ENCODE measurements at places on chromosomes 6 and 20.

DNA sequence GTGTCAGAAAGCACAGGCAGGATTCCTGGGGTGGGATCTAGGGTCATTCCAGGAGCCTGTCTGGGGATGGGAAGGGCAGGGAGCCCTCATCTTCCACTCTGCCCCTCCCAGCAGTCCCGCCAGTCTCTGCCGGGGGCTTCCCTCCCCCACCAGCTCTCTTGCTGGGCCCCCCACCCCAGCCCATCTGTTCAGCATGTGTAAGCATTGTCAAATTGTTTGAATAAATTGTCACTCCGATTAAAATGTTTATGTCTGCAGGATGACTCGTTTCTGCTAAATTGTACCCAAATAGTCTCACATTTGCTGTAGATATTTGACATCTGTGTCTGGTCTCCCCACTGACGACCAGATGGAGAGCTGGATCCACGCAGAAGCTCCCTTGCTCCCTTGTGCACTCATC lies 257.6 kb downstream of the ANKRD60 start:
- DNase-seq: no peak

GRCh38 chr6:63224179-63224578 lies 12.9 kb downstream of the FKBP1C start:
- DNase-seq: no peak

GRCh38 chr6:56595490-56596122 lies 47.1 kb downstream of the DST start:
- peak; percentile 21 for DNase-seq

DNA sequence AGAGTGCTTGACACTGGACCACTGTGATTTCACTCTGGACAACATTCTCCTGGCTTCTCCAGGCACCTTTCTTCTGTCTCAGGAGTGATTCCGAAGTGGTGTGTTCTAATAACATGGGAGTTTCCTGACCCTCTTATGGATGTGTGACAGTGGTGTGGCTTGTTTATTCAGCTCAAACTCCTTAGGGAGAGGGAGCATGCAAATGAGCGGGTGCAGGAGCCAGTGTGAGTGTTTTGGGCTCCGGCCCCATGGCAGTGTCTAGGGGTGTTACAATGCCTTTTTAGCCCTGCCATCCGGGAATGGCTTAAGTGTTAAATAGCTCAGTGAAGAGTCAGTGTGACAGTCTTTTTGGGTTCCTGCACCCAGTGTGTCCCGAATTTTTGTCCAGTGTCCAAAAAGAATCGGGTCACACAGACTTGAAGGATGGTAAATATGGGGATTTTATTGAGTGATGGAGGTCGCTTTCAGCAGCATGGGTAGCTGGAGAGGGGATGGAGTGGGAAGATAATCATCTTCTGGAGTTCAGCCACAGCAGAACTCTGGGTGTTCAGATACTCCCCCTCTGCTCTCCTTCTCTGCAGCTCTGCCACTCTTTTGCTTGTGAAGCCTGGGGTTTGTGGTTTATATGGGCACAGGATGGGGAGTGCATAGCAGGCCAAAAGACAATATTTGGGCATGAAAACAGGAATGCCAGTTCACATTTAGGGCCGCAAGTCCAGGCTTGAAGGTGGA lies 928.9 kb upstream of the CITED2 start:
- DNase-seq: no peak

- DNase-seq: peak; percentile 58
Observed at GRCh38 chr20:62929051-62929538, 2.8 kb upstream of the DIDO1 start.

DNA sequence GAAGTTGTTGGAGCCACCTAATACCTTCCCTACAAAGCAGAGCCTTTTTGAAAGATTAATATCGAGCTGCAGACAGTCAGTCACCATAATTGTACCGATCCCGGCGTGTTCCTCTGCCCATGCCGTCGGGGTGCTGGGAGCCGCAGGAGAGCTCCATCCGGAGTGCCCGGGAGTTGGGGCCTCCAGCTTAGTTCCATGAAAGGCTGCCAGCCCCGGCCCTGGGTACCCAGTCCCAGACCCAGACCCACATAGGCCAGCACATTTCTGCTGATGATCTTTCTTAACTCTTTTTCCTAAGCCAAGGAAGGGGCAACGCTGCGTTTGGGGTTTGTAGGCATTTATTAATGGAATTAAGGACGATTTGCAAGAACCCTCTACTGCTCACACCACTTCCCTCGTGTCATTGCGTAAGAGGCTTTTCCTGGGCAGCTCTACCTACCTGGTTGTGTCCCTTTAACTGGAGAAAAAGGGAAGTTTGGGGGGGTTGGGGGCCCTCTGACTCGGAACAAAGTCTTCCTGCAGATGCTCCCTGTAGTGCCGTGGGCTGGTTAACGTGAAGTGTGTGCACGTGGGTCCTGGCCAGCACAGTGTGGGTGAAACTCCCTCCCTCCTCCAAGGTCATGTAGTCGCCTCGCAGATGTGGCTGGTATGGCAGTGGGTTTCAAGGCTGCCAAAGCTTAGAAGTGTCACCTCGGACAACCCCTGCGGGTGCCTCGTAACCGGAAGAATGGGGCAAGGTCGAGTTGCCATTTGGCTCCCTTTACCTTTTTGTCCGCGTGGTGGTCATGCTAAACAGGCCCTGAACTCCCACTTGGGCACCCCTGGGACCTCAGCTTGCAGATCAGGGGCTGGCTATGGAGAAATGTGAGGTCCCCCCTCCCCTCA lies 54.3 kb upstream of the APCDD1L start:
- DNase-seq: no peak

- no peak for DNase-seq
Observed at GRCh38 chr20:62524505-62524911, 48.7 kb upstream of the GATA5 start.

DNA sequence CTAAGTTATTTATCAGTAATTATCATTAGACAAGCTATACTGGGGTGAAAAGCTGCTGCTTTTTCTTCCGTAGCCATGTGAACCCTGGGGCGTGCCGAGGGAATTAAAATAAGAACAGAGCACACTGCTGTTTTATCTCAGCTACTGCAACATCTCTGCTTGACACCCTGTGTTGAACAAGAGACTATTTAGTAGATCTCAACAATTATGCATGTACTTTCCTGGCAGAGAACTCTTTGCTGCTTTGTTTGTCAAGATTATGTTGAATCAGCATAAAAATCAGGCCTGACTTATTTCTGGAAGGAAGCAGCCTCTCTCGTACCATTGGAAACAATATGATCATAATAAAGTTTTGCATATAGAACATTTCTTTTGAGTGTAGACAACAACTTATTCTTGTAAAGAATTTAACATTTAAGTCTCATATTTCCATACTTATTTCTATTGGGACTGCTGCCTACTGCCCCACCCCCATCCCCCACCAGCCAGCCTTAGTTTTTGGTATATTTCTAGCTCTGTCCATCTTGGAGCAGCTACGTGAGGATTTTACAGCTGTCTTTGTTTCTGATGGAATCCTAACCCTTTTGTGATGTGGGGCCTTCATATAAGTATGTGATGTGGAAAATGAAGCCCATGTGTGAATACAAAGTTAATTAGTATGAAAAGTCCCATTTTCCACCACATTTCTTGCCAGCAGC lies 1011.4 kb downstream of the KIF16B start:
- DNase-seq: no peak

GRCh38 chr6:136685540-136686108 lies 106.7 kb downstream of the MAP3K5 start:
- DNase-seq: no peak

DNA sequence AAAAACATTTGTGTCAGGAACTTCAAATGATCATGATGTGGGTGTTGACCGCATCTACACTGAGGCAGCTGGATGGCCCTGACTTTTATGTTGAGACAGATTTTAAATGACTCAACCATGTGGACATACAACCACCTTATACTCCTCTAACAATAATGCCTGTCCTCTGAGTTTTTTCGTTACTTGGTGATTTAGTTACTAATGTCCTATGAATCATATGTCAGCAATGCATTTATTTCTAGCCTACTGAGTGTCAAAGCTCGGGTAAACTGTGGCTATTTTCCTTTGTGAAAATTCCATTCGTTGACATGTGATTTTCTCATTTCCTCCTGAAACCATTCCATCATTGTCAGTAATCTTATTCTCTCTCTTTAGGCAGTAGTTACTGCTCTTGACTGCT lies 38.9 kb upstream of the NKX2-4 start:
- no peak for DNase-seq

- no peak for DNase-seq
Observed at GRCh38 chr6:105282631-105283585, 103.1 kb upstream of the POPDC3 start.

DNA sequence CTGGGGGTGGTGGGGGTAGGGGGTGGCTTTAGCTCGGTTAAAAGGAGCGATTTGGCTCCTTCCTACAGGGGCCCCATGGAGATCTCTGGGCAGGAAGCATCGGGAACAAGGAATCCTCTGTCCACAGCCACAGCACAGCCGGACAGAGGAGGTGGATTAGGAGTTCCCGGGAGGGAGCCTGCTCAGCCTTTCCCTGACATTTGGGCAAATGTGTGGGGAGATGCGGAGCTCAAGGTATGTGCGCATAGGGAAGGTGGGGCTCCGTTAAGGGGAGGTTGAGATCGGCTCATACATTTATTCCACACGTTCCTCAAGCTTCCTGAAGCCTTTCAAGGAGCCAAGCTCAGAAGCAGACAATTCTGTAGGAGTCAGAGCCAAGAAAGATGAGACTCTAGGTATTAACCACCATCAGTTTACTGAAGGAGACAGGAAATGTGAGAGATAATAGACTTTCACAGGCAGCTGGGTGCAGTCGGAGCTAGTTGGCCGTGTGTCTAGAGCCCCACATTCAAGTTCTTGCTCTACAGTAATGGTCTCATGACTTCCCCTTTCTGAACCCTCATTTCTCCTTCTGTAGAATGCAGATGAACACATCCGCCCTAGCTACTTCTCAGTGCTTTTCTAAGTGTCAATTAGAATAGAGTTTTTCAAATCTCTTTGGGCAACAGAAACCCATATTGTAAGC lies 40.8 kb upstream of the EPB41L1 start:
- no peak for DNase-seq

GRCh38 chr20:58690396-58691135 lies 2.0 kb upstream of the NPEPL1 start:
- no peak for DNase-seq
